Esophagus mucosa (tissue), 1 donor: ENCODE measurements at places on chromosomes 16 and 17. TPM values are rescaled to one million over a fixed set of nuclear protein-coding genes. Genes with fewer than 3 reads are reported as not detected.

DNA sequence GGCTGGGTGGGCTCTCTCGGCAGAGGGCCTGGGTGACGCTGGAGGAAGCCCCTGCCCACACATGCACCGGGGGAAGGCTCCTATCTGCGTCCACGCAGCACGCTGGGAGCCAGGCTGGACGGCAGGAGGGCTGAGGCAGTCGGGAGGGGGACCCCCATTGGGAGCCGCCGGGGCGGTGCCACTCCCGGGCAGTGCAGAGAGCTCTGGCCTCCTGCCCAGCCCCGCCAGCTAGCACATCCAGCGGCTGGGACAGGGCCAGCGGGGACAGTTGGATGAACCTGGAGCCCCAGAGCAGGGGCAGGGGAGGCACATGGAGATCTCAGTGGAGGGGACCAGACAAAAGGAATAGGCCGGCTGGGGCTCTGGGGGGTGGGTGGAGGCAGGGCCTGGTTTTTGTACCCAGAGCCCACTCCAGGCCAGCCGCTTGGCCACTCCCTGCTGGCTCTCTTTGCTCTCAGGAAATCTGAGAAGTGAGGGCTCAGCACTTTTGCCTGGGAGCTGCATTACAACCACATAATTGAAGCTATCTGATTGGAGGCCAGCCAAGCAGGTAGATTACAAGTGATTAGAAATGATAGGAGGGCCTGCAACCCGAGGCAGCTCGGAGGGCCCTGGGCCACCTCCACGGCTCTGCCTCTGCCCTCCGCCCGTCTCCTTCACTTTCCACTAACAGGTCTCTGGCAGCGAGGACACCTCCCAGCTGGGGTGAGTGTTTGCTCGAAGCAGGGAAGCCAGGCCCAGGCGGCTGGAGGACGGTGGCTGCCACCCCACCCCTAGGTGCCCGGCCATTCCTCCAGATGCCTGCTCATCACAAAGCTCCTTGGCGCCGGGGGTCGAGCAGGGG lies 40.1 kb downstream of the ENGASE start:
- ATAC-seq, result peak; percentile 9

DNA sequence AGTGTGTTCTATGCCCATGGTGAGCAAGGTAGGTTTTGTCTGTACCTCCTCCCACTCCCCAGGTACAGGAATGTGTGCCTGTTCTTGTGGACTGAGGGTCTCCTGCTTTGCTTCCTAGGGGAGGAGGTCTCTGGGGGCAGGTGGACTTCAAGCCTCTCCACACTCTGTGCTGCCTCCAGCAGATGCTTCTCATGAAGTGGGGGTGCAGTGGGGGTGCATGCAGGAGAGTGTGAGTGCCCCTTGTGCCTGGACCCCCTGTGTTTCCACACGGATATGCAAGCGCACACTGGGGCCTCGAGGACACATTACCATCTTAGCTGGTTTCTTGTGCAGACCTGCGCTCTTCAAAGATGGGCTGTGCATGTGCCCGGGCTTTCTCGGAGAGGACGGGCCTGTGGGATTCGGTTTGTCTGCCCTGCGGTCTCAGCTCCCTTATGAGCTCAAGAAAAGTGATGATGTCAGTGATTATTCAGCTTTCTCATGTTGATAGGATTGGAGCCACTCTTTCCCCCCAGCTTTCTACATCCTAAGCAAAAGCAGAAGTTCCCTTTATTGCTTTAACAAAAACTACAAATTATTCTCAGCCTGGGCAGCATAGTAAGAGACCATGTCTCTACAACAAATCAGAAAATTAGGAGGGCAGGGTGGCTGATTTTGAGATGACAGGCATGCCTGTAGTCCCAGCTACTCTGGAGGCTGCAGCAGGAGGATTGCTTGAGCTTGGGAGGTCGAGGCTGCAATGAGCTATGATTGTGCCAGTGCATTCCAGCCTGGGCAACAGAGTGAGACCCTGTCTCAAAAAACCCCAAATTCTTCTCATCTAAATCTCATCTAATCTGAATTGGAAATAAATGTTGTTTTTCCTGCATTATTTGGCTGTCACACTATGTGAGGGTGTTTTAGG lies 86.8 kb downstream of the RPTOR start:
- ATAC-seq, result no peak

Gene NACA2
- total RNA-seq, result not detected

Gene MYH11
- total RNA-seq, result 21.6 TPM

Gene ZSCAN10
- total RNA-seq, result not detected

Gene KRT31
- total RNA-seq, result 4.4 TPM
